ENCODE measurements at places on chromosomes 5 and 9. TPM values are rescaled to one million over a fixed set of nuclear protein-coding genes. Genes with fewer than 3 reads are reported as not detected.

DNA sequence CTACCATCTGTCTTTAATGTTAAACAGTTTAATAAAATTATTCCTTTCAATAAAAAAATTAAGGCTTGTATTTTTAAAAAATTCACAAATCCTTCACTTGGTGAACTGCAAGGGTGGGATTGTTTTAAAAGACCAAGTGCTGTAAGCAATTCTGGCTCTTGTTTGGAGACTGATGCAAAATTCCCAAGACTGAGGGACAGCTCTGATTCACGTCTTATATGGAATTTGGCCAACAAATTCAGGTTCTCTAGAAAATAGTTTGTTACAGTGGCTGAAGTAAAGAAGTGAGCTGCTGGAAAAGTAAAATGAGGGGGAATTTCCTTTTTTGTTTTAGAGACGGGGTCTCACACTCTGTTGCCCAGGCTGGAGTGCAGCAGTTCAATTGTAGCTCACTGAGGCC is 58.3 kb downstream of the PRELID2 start:
- no peak for DNase-seq

- peak; percentile 76 for DNase-seq
These were observed 41.7 kb downstream of the RETREG1 start for GRCh38 chr5:16574789-16575721.

- no peak for DNase-seq
These were observed 1.4 kb downstream of the FAM169A start for GRCh38 chr5:74864823-74865222.

GRCh38 chr9:134384811-134385479 is 58.7 kb downstream of the RXRA start:
- no peak for DNase-seq

- DNase-seq: no peak
These were observed 263.9 kb downstream of the SPOCK1 start for GRCh38 chr5:137234973-137235943.

GRCh38 chr5:149309354-149309753 is 35.9 kb upstream of the GRPEL2 start:
- DNase-seq: no peak

GRCh38 chr9:124010665-124011321 is 775 bp upstream of the LHX2 start:
- no peak for DNase-seq

DNA sequence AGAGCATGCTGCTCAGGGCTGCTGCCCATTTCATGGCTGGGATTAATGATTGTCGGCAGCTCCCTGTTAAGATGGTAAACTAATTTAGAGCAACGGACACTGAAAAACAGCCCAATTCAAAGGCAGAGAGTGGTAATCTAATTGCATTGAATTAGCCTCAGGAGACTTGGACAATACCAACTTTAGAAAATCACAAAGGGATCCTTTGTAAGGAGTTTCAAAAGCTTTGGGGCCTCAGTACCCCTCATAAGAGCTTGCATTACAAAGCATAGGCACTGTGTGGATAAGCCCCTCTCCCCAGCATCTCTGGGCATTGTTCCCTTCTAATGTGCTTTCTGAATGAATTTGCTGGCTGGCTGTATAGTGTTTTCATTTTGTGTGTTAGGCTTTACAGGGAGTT is 6.7 kb downstream of the GLRA1 start:
- DNase-seq: no peak

DNA sequence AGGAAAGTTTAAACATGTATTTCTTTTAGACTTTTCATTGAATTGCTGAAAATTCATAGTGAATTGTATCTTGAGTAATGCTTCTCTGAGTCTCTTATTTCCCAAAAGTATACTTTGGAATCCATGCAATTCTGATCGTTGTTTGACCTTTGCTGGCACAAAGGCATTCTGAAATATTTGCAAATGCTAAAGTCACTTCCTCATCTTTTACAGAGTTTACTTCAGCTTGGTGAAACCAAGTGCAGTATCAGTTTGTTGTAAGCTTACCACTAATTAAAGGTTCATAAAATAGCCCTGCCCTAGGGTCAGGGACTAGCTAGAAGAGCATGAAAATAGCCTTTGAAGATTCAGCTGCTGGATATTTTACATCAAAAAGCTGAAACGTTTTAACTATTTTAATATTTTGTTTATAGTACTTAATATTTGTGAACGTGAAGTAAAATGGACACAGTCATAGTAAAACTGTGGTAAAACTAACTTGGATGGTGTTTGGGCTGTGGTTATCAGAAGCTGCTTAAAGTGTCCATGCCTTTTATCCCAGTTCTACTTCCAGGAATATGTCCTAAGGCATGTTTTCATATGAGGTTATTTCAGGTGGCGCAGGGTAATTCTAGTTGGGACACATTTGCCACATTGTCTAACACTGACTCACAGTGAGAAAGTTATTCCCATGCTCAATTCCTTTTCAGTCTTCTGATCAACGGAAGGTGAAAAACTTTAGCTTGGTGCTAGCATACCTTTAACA is 45.3 kb downstream of the SLC22A5 start:
- no peak for DNase-seq

GRCh38 chr5:5953584-5954274 is 424.6 kb downstream of the MED10 start:
- DNase-seq: no peak

DNA sequence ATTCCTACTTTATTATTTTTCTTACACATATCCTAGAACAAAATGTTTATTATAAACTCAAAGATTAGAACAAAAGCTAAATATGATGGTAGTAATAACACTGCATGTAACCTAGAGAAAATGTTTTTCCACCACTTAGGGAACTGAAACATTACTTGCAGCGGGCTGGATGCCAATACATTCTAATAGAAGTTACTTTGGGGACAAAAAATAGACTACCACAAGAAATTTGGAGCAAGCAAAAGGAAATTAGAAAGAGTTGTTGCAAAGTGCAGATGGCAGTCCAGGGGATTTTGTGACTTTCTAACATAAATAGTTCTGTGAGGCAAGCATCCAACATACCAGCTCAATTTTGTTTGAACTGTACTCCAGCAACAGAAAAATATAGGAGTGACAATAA is 255.3 kb upstream of the GRIN3A start:
- no peak for DNase-seq

- DNase-seq: no peak
These were observed 183.2 kb downstream of the NTRK2 start for GRCh38 chr9:84852617-84853301.

DNA sequence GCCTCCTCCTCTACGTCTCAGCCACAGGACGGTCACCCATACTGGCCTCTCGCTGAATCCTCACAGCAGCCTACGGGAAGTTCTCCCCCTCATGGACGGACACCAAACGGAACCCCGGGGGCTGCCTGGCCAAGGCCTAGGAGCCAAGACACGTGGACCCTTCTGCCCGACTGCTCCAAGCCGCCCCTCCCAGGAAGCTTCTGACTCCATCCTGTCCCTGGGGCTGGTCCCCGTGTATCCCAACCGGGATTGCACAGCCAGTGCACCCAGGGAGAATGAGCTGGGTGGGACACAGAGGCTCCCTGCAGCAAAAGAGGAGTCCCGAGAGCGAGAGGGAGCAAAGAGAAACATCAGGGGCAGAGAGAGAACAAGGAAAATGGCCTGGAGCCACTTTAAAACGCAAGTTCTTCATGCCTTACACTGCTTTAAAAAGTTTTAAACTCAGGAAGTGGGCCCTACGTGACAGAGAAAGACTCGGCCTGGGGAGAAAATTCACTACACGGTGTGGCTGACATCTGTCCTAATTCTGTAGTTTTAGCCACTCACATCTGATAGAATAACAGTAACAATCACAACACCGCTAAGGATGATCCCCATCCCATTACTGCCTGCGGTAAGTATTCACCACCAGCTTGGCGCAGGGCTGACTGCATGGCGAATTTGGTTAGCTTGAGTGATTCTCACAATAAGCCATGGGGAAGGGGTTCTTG is 3.0 kb downstream of the FAM78A start:
- no peak for DNase-seq

GRCh38 chr5:911601-912000 is 18.9 kb downstream of the TRIP13 start:
- no peak for DNase-seq

DNA sequence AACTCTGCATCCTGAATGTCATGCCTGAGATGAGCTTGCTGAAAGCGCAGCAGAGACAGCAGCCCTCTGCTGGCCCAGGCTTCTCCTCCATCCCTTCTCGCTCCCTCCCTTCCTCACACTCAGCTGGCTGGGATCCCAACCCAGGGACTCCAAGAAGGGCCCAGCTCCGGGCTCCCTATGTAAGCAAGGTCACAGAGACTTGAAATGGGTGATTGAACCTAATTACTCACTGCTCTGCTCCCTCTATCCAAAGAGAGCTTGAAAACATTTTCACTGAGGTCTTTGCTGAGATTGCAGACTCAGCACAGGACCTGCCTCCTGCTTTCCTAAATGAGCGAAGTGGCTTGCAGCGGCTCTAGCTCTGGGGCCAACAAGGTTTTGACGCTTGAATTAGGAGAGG is 42.8 kb downstream of the RAPGEF1 start:
- DNase-seq: no peak

- no peak for DNase-seq
These were observed 25.7 kb upstream of the TENT4A start for GRCh38 chr5:6687505-6687904.

- DNase-seq: no peak
These were observed 230.6 kb downstream of the GNA14 start for GRCh38 chr9:77417566-77417965.

- DNase-seq: no peak
These were observed 243.5 kb downstream of the MAST4 start for GRCh38 chr5:66839636-66840185.

- no peak for DNase-seq
These were observed 142.9 kb upstream of the MSX2 start for GRCh38 chr5:174581479-174581878.

- no peak for DNase-seq
These were observed 20.5 kb upstream of the TTLL11 start for GRCh38 chr9:122113574-122113973.

DNA sequence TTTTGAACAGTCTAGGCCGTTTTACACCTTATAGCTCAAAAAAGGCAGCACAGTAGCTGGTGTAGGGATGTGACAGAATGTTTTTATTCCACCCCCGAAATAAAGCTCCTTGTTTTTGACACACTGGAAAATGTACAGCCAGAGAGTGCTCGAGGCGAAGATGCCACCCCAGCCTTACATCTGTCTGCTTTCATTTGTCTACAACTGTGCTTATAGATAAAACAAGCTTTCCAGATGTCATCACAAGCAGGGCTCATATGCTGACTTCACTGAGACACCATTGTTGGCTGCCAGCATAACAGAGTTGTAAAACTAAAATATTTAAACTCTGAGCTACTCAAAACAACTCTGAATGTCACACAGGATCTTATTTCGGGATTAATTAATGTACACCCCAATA is 386.3 kb downstream of the BNC2 start:
- no peak for DNase-seq

GRCh38 chr5:112958093-112959088 is 18.2 kb upstream of the DCP2 start:
- peak; percentile 84 for DNase-seq

- DNase-seq: no peak
These were observed 49.7 kb upstream of the AKNA start for GRCh38 chr9:114437401-114437893.

DNA sequence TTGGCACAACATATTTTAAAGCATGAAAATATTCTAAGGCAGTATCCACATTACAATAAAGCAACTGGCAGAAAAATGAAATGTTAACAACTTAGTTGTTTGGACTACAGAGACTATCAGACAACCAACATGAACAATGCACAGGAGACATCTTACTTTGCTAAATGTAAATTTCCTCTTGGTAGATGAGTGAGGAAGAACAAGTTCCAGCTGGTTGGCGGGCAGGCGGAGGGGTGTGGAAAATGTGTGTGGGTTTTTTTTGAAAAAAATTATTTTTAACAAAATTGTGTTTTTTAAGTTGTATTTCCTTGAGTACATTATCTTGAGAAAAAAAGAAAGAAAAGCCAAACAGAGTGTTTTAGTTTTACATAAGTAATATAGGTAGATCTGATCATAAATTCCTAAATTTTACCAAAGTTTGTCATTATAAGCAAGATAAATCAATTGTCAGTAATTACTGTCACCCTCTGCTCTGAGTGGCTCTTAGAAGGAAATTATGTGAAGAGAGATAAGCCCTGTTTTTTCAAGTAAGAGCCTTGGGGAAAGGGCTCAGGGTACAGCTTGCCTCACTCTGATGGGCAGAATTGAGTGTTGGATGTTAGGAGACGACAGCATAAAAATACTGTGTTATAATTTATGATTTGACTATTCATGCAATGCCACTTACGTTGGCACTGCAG is 42.5 kb downstream of the TMEM167A start:
- DNase-seq: no peak

DNA sequence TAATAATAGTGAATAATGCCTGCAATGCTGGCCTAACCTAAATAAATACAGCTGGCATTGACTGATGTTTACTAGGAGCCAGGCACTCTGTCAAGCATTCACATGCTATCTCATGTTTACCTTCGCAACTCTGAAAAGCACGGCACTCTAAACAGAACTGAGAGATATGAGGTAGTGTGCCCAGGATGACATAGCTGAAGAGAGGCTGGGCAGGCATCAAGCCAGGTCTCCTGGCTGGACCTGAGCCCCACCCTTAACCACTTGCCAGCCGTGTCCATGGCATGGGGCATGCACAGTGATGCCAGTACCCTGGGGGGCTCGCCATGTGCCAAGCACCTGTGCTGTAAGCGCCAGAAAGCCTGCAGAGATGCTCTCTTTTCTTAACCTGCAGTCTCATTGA is 119.4 kb upstream of the MVB12B start:
- DNase-seq: no peak

- no peak for DNase-seq
These were observed 102.0 kb upstream of the FSTL4 start for GRCh38 chr5:133714161-133714915.

DNA sequence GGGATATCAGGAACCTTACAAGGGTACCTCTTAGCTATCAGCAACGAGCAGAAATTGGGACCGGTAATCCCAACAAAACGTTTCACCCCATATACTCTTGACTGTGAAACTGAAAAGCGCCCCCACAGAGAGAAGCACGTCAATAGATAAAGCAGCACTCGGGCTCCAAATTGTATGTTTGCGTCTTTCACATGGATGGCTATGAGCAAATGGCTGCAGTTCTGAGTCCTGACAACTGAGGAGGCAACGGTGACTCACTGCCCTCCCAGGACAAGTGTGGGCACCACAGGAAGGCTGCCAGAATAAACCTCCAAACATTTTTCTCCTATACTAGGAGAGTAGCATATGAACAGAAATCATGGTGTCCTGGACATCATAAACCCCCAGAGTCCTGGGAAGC is 36.6 kb downstream of the SEMA4D start:
- DNase-seq: no peak

The SLC36A3 gene
- total RNA-seq: not detected

The GDNF gene
- not detected for total RNA-seq

The SPATA6L gene
- total RNA-seq: 14.4 TPM

The PCDHGB1 gene
- 5.1 TPM for total RNA-seq

The SHROOM1 gene
- 2.4 TPM for total RNA-seq

The SLC4A9 gene
- total RNA-seq: not detected

The EFNA5 gene
- total RNA-seq: 12.1 TPM

The ADGRD2 gene
- total RNA-seq: 2.9 TPM

The GABRA1 gene
- not detected for total RNA-seq

The MVB12B gene
- 9.9 TPM for total RNA-seq

The QRFP gene
- not detected for total RNA-seq

The TPM2 gene
- 258 TPM for total RNA-seq

The PSIP1 gene
- 39.1 TPM for total RNA-seq
